Activated CD8-positive, alpha-beta T cell treated with anti-CD3 and anti-CD28 coated beads, Interleukin-2, amount 10 ng/mL, durations not matched to agents 7 days and 5 days (primary cell): ENCODE measurements at places on chromosomes 11 and 22. TPM values are rescaled to one million over a fixed set of nuclear protein-coding genes. Genes with fewer than 3 reads are reported as not detected.

GRCh38 chr22:20546541-20546950 lies 39.1 kb downstream of the MED15 start:
- peaks cover 76% of the 10 kb centered on the region for H3K4me1 ChIP-seq
- peak overlapping the region; percentile 24 for H3K27ac ChIP-seq

- no peak for DNase-seq
- no peak overlapping the region for H3K4me3 ChIP-seq
- no peaks in the 10 kb centered on the region for H3K4me1 ChIP-seq
- no peaks in the 10 kb centered on the region for H3K27me3 ChIP-seq
These were observed 87.1 kb upstream of the SHANK2 start for GRCh38 chr11:71339396-71339881.

DNA sequence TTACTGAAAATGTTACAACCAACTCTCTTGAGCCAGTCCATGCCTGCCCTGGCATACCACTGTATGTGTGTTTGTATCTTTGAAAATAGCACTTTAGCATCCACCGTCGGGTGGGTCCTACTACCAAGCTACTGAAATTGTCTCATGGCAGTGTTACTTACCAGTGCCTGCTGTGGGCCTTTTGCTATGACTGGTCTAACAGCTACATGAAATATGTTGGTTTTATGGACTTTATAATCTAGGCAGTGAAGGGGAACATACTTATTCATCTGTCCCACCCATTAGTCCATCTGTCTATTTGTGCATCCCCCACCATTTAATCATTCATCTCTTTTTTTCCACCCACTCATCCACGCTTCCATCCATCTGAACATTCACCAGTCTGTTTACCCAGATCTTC lies 106.0 kb downstream of the NAV2 start:
- H3K27me3 ChIP-seq: no peaks in the 10 kb centered on the region
- no peaks in the 10 kb centered on the region for H3K36me3 ChIP-seq
- no peak overlapping the region for H3K4me3 ChIP-seq
- H3K27ac ChIP-seq: no peak overlapping the region
- no peaks in the 10 kb centered on the region for H3K4me1 ChIP-seq

GP1BB gene
- total RNA-seq: not detected

DNA sequence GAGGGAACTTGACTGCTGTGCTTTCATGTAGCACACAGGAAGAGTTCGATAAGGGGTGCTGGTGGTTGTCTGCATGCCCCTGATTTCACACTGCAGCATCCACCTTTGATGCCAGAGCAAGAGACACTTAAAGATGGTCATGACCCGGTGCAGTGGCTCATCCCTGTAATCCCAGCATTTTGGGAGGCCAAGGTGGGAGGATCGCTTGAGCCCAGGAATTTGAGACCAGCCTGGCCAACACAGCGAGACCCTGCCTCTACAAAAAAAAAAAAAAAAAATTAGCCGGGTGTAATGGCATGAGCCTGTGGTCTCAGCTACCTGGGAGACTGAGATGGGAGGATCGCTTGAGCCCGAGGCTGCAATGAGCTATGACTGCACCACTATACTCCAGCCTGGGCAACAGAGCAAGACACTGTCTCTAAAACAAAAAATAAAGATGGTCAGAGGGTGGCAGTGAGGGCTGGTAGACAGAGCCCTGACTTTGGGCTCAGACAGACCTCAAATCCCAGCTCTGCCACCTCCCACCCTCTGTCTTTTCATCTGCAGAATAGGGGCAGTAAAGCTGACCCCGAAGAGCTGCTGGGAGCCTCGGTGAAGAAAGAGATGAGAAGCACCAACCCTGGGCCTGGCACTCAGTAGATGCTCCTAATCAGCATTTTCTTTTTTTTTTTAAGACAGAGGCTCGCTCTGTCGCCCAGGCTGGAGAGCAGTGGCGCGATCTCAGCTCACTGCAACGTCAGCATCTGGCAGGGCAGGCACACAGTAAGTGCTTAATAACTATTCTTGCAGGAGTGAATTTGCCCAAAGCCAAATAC lies 17.7 kb downstream of the VWCE start:
- no peaks in the 10 kb centered on the region for H3K27me3 ChIP-seq
- no peak overlapping the region for H3K4me3 ChIP-seq
- H3K27ac ChIP-seq: no peak overlapping the region
- H3K36me3 ChIP-seq: no peaks in the 10 kb centered on the region

- no peak within 1 kb of the TSS for H3K27ac ChIP-seq
- H3K4me1 ChIP-seq: no peaks in the 10 kb centered on the region
- DNase-seq: no peak
- H3K36me3 ChIP-seq: no peaks in the 10 kb centered on the region
- H3K4me3 ChIP-seq: no peak within 1 kb of the TSS
These were observed at the start of gene SPATA19 for GRCh38 chr11:133845413-133845812. TSS of gene SPATA19 (minus strand) at chr11:133845513. CDS start at chr11:133845446, 67 bp downstream.

PHF21B gene
- total RNA-seq: not detected

DNA sequence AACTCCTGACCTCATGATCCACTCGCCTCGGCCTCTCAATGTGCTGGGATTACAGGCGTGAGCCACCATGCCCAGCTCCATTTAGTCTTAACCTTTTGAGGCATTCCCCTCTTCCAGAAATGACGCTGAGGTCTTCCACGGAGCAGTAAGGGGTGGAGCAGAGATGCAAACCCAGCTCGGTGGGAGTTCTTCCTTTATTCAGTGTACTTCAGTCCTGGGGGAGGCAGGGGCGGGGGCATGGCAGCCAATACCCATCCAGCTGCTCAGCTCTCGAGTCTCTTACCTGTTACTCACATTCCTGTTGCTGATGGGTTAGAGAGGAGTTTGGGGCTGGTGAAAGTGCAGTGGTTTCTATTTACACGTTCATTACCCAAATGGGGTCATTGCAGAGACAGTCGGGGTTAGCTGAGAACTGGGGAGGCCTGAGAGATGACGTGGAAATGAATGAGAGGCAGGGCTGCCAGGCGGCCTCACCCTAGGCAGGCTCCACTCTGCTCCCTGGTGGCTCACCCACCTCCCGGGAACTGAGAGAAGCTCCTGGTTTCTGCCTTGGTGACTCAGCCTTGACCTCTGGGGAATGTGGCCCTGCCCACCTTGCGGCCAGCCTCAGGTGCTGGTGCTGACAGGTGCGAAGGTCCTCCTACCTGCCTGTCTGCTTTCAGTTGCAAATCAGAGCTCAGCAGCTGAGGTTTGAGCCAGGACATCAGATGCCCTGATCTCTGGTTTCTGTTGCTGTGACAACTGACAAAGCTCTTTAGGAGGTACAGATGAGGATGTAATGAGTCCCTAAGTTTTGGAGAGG lies 13.4 kb upstream of the ST14 start:
- H3K4me1 ChIP-seq: peaks cover 11% of the 10 kb centered on the region
- DNase-seq: no peak
- H3K27ac ChIP-seq: no peak overlapping the region
- H3K36me3 ChIP-seq: no peaks in the 10 kb centered on the region

CDCA5 gene
- 129 TPM for total RNA-seq

LDLRAD3 gene
- 0.21 TPM for total RNA-seq

DNA sequence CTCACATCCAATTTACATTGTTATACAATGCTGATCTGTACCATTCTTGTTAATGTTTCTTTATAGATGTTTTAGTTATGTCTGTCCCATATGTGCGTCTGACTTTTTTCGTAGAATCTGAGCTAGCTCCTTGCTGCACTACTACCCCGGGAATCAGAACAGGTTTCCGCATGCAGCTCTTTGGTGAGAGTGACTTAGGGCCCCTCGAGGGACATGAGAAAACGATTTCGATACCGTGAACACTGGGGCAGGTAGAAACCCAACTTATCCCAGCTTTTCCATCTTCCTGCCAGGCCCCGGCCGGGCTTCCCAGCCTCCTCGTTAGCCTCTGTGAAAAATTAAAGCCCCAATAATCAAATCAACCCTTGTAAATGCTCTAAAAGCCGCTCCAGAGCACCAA lies 23.4 kb upstream of the PKNOX2 start:
- H3K27ac ChIP-seq: no peak overlapping the region
- H3K36me3 ChIP-seq: no peaks in the 10 kb centered on the region
- peaks cover 27% of the 10 kb centered on the region for H3K27me3 ChIP-seq
- H3K4me1 ChIP-seq: no peaks in the 10 kb centered on the region

- H3K27ac ChIP-seq: no peak overlapping the region
- H3K36me3 ChIP-seq: peaks cover 26% of the 10 kb centered on the region
- no peak overlapping the region for H3K4me3 ChIP-seq
- no peak for DNase-seq
- H3K27me3 ChIP-seq: no peaks in the 10 kb centered on the region
- peaks cover 51% of the 10 kb centered on the region for H3K4me1 ChIP-seq
These were observed 10.7 kb downstream of the TAB1 start for GRCh38 chr22:39410264-39410663.

GRCh38 chr11:42526426-42526825 lies 785.4 kb upstream of the API5 start:
- no peak overlapping the region for H3K4me3 ChIP-seq
- no peak overlapping the region for H3K27ac ChIP-seq
- no peaks in the 10 kb centered on the region for H3K27me3 ChIP-seq
- H3K36me3 ChIP-seq: no peaks in the 10 kb centered on the region
- no peaks in the 10 kb centered on the region for H3K4me1 ChIP-seq

DNA sequence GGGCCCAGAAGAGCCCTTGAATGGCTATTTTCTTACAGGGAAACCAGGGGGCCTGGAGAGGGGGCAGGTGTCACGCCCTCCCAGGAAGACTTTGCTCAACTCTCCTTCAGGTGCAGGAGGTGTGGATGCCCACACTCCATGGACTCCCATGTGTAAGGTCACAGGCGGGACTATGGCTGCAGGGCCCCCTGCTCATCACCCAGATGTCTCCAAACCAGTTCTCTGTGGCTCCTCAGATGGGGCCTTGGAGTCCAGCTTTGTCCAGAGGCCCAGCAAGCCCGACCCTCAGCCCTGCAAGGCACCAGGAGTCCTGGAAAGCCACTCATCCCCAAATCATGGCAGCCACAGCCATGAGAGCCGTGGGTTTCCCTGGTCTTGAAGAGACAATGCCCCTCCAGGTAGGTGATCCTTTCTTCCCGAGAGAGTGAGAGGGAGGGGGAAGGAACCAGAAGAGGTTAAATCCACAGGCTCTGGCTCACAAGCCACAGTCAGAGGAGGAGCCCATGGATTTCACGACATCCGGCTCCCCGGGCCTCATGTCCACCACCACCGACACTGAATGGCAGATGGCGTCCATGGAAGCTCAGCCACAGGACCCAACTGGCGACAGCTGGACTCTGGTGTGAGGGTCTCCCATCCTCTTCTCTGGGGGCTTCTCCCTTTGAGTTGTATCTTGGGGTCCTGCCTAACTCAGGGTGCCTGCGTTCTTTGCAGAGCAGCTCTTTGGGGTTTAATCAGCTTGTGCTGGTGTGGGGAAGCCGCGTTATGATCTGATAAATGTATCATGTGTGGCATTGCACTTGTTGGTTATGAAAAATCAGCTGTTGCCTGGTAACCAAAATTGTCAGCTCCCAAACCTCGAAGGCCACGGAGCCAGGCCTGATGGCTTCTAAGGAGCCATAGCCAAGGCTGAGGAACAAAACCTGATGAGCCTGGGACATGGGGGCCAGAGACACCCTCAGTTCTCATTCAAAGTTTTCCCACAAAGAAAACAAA lies 620.4 kb downstream of the BRD1 start:
- no peak overlapping the region for H3K4me3 ChIP-seq
- H3K36me3 ChIP-seq: no peaks in the 10 kb centered on the region
- no peaks in the 10 kb centered on the region for H3K4me1 ChIP-seq
- H3K27me3 ChIP-seq: no peaks in the 10 kb centered on the region

GRCh38 chr22:19903031-19903430 lies 38.5 kb upstream of the COMT start:
- DNase-seq: no peak
- H3K4me1 ChIP-seq: no peaks in the 10 kb centered on the region
- no peaks in the 10 kb centered on the region for H3K27me3 ChIP-seq
- no peak overlapping the region for H3K4me3 ChIP-seq
- H3K27ac ChIP-seq: no peak overlapping the region

IL10RA gene
- 210 TPM for total RNA-seq

GRCh38 chr11:112975493-112975892 lies 14.3 kb downstream of the NCAM1 start:
- no peaks in the 10 kb centered on the region for H3K4me1 ChIP-seq
- no peaks in the 10 kb centered on the region for H3K36me3 ChIP-seq
- H3K4me3 ChIP-seq: no peak overlapping the region
- no peak for DNase-seq
- H3K27me3 ChIP-seq: peaks cover 21% of the 10 kb centered on the region
- no peak overlapping the region for H3K27ac ChIP-seq

TRIM34 gene
- total RNA-seq: 11.9 TPM

DNA sequence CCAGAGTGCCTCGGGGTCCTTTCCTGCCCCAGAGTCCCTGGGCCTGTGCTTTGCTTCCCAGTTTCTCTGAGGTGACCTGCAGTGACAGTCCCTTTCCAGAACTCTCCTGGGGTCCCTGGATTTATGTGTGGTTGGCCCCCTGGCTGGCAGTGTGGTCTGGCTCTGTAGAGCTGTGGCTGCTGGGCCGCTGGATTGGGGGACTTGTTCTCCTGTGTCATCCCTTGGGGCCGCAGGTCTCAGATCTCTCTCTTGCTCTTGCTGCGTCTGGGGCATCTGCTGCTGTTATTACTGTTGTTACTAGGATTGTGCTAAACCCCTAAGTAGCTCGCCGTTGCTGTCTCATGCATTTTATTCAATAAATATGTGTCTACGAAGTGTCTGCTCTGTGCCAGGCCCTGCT lies 31.9 kb downstream of the FAM83F start:
- H3K27me3 ChIP-seq: no peaks in the 10 kb centered on the region
- peaks cover 25% of the 10 kb centered on the region for H3K4me1 ChIP-seq
- DNase-seq: no peak
- H3K4me3 ChIP-seq: no peak overlapping the region

CENPM gene
- total RNA-seq: 83.6 TPM

DNA sequence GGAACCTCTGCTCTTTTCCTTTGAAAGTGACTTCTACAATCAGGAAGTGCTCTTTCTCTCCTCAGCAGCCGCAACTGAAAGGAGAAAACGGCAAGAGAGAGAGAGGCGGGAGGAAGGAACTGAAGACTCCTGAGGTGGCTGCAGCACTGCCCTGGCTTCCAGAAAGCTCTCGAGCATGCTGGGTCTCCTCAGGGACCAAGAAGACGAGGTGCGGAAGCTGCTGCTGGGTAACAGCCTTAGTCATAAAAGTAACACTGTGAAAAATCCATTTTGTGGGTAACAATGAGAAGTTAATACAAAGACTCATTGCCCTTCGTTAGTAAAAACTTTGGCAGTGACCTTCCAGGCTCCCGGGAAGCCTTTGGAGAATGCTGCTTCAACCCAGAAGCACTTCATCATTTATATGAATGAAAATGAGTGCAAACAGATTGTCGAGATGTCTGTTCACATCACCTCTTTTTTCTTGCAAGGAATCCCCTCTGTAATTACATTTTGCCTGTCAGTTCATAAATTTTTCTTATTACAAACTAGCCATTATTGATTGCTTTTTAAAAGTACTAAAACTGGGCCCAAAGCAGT lies 473.4 kb downstream of the SOX6 start:
- no peaks in the 10 kb centered on the region for H3K36me3 ChIP-seq
- no peak for DNase-seq
- no peak overlapping the region for H3K4me3 ChIP-seq
- H3K27me3 ChIP-seq: no peaks in the 10 kb centered on the region

DNA sequence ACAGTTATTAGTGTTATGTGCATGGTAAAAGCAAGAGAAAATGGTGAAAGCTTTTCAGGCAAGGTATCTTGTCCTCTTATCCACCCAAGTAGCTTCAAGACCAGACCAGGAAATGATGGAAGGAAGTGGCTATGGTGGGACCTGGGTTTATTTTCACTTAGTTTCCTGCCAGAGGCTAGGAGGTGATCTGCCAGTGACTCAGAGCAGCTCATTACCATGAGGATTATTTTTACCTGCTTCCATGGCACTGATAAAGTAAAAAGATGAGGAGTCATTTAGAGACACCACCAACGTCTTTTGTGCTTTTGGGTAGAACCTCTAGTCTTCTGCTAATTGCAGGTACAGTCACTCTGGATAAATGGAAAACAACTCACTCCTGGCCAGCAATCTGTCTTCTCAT lies 339.9 kb upstream of the KIRREL3 start:
- DNase-seq: no peak
- no peaks in the 10 kb centered on the region for H3K36me3 ChIP-seq
- no peak overlapping the region for H3K27ac ChIP-seq
- H3K4me3 ChIP-seq: no peak overlapping the region
- no peaks in the 10 kb centered on the region for H3K27me3 ChIP-seq
